ENCODE measurements at places on chromosomes 11 and 22.

- no peak for DNase-seq
Observed at GRCh38 chr11:47907499-47907898, 59.3 kb upstream of the NUP160 start.

DNA sequence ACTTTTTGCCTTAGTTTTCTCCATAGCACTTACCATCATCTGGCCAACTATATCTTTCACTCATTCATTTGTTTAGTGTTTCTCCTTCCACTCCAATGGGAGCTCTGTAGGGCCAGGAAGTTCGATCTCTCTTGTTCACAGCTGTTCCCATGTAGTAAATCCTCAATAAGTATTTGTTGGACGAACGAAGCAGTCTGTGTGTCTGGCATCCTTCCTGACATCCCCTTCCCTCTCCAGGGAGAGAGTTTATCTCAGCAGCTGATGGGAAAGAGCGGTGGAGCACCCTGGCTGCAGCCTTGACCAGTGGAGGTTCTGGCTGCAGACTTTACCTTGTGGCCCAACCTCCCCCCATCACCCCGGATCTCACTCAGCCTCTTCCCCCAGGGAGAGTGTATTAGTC, 141.7 kb downstream of the CHST1 start:
- DNase-seq, result no peak

GRCh38 chr11:61712846-61713245, 32.7 kb downstream of the DAGLA start:
- no peak for DNase-seq

DNA sequence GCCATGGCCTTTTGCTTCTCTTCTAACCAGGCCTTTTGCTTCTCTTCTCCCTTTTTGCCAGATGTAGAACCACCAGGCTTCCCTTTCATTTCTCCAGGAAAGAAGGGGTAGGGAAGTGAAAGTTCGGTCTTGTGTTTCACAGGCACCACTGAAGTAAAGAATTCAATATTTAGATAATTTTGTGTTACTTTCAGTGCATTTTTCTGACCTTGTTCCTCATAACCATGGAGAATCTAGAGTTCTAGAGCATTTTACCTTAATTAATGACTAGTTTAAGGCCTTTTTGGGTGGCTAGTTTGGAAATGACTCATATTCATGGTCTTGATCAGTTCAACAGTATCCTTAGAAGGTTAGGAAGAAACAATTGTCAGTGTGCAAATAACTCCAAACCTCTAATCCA, 22.7 kb downstream of the GRAMD1B start:
- DNase-seq, result no peak

DNA sequence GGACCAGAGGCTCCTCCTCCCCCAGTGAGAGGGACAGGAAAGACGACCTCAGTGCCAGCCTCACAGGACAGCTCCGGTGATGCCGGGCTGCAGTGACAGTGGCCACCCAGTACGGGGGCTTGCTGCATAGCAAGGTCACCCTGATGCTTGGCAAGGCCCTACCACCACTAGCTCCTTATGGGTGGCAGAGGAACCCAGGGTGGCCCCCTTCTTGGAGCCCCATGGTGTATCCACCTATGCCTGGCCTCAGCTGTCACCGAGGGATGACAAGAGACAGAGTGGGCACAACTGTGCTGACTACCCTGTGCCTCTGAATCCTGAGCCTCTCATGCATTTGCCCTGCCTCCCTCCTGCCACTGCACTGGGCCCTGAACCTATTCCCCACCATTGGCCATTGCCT, 809.2 kb downstream of the TBC1D22A start:
- DNase-seq, result no peak

GRCh38 chr11:134358856-134359490, 27.2 kb downstream of the GLB1L2 start:
- DNase-seq, result no peak

- DNase-seq, result no peak
Observed at GRCh38 chr11:104944076-104944475, 24.3 kb downstream of the CASP4 start.

DNA sequence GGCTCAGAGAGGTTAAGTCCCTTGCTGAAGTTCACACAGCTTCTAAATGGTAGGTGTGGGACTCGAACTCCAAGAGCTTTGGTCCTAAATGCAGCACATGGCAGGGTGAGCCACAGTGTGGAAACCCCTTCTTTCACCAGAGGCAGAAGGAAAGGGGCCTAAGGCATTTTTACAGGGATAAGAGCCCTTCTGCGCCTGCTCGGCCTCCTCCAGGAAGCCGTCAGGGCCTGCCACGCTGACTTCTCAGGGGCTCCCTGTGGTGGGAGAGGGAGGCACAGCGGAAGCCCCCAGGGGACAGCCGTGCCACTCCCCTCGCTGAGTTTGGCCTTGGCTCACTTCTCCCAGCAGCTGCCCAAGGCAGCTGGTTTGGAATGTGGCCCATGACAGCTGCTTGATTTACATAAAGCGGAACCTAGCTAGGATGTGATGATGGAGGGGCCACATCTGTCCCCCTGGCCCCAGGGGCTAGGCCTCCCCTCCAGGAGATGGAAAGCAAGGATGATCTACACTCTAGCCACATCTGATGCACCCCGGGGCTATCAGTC, 35.4 kb downstream of the CD82 start:
- no peak for DNase-seq

DNA sequence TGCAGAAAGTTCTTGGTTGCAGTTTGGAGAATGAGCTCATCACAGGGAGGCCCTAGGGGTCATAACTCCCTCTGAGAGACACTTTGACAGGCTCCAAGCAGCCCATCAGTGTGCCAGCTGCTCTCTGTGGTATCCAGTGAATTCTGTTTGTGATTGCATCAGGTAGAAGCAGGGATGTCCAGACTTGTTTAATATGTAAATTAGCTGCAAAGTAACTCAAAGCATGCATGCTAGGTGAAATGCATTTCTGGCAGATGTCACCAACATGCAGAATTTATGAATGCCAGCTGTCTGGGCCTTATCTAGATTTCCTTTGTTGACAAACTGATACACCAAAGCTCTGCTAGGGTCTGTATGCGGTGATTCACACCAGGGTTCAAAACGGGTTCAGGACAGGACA, 123.6 kb upstream of the MTNR1B start:
- no peak for DNase-seq

GRCh38 chr22:30302810-30303138, 13.5 kb upstream of the CASTOR1 start:
- DNase-seq, result no peak

DNA sequence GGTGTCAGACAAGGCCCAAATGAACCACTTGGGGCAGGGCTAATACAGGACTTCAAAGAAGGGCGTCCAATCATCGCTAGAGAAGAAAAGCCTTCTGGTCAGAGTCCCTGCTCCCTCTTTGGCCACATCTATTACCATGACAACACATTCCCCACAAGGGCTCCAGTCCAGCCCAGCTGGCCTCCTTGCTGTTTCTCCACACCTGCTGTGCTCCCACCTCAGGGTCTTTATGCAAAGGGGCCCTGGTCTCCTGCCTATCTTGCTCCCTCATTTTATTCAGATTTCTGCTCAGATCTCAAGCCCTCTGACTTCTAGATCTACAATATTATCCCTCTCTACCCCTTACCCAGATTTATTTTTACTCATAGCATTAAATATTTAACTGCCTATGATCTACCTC, 58.0 kb upstream of the KIRREL3 start:
- DNase-seq, result no peak

DNA sequence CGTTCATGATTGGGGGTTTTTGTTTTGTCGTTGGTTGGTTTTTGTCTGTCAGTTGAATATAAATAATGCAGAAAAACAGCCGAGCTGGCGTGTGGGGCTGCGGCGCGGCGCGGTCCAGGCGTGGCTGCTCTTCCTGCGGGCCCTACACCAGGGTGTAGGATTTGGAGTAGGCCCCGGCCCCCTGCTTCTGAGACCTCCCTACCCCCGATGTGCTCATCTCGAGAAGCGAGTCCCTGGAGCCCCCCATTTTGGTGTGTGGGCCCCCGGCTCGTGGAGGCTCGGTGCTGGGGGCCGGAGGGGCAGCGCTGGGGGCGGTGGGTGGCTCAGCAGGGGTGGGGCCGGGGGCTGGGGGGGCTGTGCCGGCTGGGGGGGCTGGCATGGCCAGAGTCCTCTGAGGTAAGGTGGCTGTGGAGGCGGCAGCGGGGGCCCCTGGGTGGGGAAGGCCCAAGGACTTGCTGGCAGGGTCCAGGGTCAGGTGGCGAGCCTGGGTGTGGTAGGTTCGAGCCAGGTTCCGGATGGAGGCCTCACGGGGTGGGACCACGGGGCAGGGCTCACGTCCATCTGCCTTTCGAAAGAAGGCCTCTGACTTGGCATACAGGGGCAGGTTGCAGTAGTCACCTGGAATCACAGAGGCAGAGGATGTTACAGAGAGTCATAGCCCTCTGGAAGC, 100.7 kb downstream of the CEP164 start:
- no peak for DNase-seq

DNA sequence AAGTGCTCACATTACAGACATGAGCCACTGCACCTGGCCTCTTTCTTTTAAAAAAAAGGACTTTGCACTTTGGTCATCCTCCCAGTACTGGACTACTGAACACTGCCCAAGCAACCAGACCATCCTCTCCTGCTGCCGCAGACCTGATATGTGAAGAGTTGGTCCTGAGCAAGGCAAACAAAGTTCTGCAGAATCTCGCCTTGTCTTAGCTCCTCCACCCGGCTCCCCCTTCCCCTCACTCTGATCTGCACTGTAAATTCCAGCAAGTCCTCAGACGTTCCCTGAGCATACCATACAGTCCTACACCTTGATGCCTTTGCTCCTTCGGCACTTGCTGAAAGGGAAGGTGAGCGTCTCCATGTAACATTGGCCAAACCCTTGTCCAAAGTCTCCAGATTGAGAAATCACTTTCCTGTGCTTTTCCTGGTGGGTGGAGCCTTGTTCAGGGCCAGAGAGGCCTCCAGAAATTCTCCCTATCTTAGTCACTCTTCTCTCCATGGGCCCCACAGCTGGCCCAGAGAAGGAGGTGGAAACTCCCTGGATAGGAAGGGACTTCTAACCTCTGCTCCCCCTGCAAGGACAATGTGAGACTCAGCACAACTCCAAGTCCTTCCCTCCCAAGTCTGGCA, 47.0 kb upstream of the TIMP3 start:
- no peak for DNase-seq

DNA sequence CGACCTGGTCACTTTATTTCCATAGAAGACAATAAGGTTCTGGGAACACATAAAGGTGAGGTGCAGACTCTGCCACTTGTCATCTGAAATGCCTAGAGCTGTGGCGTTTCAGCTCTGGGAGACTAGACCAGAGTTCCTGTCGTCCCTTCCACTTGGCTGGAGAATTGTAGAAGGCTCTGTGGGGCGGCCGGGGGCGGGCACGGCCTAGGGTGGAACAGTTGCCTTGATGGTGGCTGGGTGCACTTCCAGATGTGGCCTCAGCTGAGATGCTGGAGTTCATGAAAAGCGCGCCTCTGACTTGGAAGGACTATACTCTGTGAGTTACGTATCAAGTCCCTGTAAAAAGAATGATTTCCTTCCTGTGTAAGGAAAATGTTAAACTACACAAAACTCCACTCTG, 16.8 kb downstream of the TRMU start:
- no peak for DNase-seq

DNA sequence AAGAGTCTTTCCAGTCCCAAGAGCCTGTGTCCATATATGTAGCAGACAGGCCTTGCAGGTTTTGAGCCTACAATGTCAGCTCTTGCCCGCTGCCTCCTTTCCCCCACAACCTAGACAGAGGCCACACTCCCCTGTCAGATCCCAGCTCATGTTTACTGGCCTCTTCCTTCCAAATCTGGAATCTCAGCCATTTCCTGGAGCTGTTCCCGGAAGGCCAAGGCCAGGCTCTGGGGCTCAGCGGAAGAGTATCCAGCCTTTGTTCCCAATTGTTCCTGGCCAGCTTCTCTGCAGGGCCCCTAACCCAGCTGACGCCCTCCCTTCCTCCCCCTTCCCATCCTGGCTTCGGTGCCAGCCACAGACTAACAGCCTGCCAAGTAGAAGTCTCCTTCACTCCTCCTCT, 1.0 kb upstream of the ROBO4 start:
- DNase-seq, result peak; percentile 75

GRCh38 chr22:31578171-31578570, 81.8 kb downstream of the SFI1 start:
- DNase-seq, result no peak

GRCh38 chr11:60265373-60266214, 14.9 kb upstream of the MS4A4A start:
- DNase-seq, result peak; percentile 85

- DNase-seq, result peak; percentile 6
Observed at GRCh38 chr11:32358729-32359128, 76.6 kb downstream of the WT1 start.

GRCh38 chr11:128524172-128524571, 63.2 kb downstream of the ETS1 start:
- no peak for DNase-seq

DNA sequence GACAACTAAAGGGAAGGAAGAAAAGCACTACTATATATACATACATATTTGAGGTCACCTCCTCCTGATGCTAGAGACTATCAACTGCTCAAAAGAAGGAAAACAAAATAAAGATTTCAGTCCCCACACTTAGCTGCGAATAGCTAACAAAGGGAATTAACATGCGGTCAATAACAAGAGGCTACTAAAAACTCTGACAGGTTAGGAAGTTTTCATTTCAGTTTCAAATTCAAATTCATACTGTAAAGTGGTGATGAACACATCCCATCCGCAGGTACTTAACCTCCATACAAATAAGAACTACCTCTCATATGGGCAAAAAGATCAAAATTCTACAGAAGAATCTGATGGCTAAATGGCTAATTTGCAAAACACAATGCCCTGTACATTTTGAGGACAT, 2.6 kb downstream of the NAP1L4 start:
- DNase-seq, result no peak

DNA sequence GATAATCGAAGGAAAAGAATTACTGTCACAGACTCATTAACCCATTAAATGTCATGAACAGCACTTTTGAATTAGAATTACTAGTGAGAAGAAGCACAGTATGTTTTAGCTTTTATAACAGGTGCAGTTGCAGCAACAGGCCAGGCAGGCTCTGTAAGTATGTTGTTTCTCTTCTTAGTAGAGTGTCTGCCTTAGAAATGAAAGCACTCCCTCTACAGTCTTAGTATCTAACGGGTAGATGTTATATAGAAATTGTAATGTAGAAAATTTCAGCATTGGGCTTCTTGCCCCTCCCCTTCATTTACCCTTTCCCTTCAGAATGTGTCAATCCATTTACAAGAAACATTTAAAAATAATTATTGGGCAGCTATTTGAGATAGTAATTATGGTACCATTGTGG, 87.4 kb downstream of the HIPK3 start:
- no peak for DNase-seq

- no peak for DNase-seq
Observed at GRCh38 chr22:25051073-25051472, 98.6 kb downstream of the KIAA1671 start.

GRCh38 chr11:43576803-43577521, 103.6 kb upstream of the HSD17B12 start:
- peak; percentile 93 for DNase-seq

- DNase-seq, result no peak
Observed at GRCh38 chr11:76791861-76792260, 8.7 kb downstream of the TSKU start.

GRCh38 chr11:2531277-2531986, 86.6 kb downstream of the KCNQ1 start:
- DNase-seq, result peak; percentile 87

DNA sequence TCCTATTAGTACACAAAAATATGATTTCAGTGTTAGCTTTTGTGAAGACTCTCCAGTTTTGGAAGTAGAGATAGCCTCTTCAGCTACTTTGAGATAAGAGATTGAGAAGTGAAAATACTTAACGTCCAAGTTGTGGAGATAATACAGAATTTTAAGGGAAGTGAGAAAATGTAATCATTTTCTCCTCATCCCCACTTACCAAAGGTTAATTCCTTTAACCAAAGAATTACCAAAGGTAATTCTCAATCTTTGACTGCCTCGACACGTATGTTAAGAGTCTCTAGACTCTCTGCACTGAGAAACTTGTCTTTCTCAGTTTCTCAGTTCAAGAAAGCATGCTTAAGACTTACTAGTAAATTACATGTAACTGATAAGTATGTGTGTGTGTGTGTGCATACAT, 15.3 kb downstream of the C11orf54 start:
- no peak for DNase-seq

All from brain (organoid and tissue), 16 donors.